Peyer's patch (tissue), 4 donors: ENCODE measurements at places on chromosomes 5 and 9. TPM values are rescaled to one million over a fixed set of nuclear protein-coding genes. Genes with fewer than 3 reads are reported as not detected.

DNA sequence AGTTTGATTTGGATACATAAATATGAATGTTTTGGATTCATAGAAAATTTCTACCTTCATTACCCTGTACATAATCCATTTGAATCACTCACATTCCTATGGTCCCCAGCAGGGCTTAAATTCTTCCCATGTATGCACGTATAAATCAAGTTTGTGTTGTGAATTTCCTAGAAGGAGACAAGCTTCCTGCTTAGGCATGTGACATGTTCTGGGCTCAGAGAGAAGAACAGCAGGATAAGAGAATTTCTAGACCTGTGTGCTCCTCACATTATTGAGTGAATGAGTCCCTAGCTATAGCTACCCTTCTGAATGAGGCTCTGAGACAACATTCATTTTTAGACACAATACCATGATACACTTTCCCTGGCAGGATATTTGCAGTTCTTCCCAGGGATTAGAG is 229.1 kb downstream of the YTHDC2 start:
- no peaks in the 10 kb centered on the region for H3K27me3 ChIP-seq
- H3K27ac ChIP-seq = no peak overlapping the region
- no peaks in the 10 kb centered on the region for H3K4me1 ChIP-seq
- no peaks in the 10 kb centered on the region for H3K36me3 ChIP-seq

Gene SPAG8
- total RNA-seq = not detected

DNA sequence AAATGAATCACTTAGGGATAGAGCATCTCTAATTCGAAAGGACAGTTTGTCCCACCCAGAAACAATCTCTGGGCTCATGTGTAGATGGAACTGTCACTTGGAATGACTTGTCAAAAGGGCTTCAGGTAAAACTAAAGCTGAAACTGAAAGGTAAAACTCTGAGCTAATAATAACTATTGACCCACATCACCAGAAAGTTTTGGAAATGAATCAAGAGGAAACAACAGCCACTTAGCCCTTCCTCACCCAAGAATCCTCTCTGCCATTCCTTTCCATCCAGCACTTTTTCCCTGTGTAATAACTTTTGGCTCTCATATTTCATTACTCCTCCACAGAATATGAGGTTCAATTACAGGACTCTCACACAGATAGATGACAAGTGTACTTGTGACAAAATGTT is 14.0 kb upstream of the GLRX start:
- H3K27ac ChIP-seq = no peak overlapping the region
- no peak for DNase-seq
- no peak overlapping the region for H3K4me3 ChIP-seq
- peaks cover 16% of the 10 kb centered on the region for H3K4me1 ChIP-seq
- no peaks in the 10 kb centered on the region for H3K27me3 ChIP-seq
- H3K36me3 ChIP-seq = no peaks in the 10 kb centered on the region

GRCh38 chr9:137989999-137990715 is 112.6 kb downstream of the CACNA1B start:
- no peak overlapping the region for H3K4me3 ChIP-seq
- H3K27ac ChIP-seq = no peak overlapping the region
- no peaks in the 10 kb centered on the region for H3K4me1 ChIP-seq

Gene STING1
- total RNA-seq = 15.1 TPM

DNA sequence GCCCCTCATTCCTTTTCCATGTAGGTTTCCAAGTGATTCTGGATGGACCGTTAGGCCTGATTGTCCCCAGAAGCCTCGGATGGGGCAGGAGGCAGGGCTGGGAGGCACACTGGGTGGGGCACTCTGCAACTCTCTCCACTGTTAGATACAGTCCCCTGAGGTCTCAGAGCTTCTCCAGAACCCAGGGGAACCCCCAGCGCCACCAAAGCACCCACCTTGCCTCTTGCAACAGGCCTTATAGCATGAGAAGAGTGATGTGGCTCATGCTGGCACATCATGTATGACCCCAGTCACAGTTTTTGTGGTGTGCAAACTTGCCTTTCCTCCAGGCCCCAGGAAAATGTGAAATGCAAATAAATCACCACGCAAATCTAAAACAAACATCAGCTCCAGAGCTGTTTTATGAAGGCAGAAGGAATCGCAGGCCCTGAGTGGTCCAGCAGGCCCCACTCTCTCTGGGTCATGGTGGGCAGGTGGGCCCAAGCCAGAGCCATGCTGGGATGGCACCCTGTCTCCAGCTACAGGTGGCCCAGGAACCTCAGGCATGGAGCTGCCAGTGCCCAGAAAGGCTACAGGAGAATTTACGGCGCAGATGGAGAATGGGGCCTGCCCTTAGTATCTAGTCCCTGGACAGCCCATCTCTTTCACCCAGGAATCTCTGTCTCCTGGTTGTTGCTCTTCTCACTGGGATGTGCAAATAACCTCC is 36.3 kb upstream of the CDKN2AIPNL start:
- no peak for DNase-seq
- no peak overlapping the region for H3K4me3 ChIP-seq
- no peaks in the 10 kb centered on the region for H3K27me3 ChIP-seq
- H3K4me1 ChIP-seq = peaks cover 20% of the 10 kb centered on the region
- H3K27ac ChIP-seq = no peak overlapping the region
- no peaks in the 10 kb centered on the region for H3K36me3 ChIP-seq

- H3K4me3 ChIP-seq = no peak overlapping the region
- peaks cover 5% of the 10 kb centered on the region for H3K4me1 ChIP-seq
- H3K36me3 ChIP-seq = no peaks in the 10 kb centered on the region
- no peaks in the 10 kb centered on the region for H3K27me3 ChIP-seq
Measured at GRCh38 chr9:128061275-128061960, 5.7 kb downstream of the NAIF1 start.

Gene CDHR2
- total RNA-seq = 39.6 TPM

DNA sequence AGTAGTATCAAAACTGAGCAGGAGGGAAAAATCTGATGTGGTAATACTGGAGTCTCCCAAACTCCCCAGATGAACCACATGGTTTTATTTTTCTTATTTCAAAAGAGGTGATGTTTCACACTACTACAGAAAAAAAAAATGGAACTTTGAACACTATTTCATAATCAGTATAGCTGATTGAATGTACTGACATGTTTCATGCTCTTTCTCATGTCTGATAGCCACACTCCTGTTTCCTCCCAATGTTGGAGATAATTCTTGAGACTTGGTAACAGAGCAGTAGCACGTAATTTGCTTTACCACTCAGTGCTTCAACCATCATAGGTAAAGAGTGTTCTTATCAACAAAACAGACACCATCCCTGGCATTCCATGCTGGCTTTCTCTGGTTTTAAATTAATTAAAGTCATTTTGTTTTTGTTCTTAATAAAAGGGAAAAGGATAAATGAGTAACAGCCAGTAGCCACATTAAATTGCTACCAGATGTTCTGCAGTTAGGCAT is 85.2 kb downstream of the MUSK start:
- no peak overlapping the region for H3K4me3 ChIP-seq
- no peak for DNase-seq
- no peak overlapping the region for H3K27ac ChIP-seq
- no peaks in the 10 kb centered on the region for H3K36me3 ChIP-seq
- no peaks in the 10 kb centered on the region for H3K4me1 ChIP-seq

GRCh38 chr5:173670130-173670651 is 53.7 kb upstream of the BOD1 start:
- no peak overlapping the region for H3K4me3 ChIP-seq
- no peak overlapping the region for H3K27ac ChIP-seq
- H3K27me3 ChIP-seq = no peaks in the 10 kb centered on the region
- no peaks in the 10 kb centered on the region for H3K36me3 ChIP-seq

Gene NPR3
- 1.2 TPM for total RNA-seq
